Karpas-422 (cell line): ENCODE measurements at places on chromosomes 13 and 19. TPM values are rescaled to one million over a fixed set of nuclear protein-coding genes. Genes with fewer than 3 reads are reported as not detected.

The RXFP2 gene
- total RNA-seq = not detected in 2 replicates

The LIM2 gene
- total RNA-seq = not detected in 2 replicates

The KLK1 gene
- total RNA-seq = not detected in 2 replicates

The CGB2 gene
- total RNA-seq = not detected in 2 replicates

The ZNF565 gene
- total RNA-seq = 1.4 and 5.7 TPM in 2 replicates

The OVOL3 gene
- 1.6 and 3.1 TPM in 2 replicates for total RNA-seq

The PCP2 gene
- 0.65 TPM in 1 of 2 replicates, not detected in the other for total RNA-seq
